Trophoblast cell (in vitro differentiated cells and primary cell): ENCODE measurements at places on chromosomes 5 and 9.
A peak's percentile ranks its signal among the peaks of the same experiment; 100 is the strongest.

GRCh38 chr9:18297056-18297841, 176.7 kb upstream of the ADAMTSL1 start:
- no peak for DNase-seq

DNA sequence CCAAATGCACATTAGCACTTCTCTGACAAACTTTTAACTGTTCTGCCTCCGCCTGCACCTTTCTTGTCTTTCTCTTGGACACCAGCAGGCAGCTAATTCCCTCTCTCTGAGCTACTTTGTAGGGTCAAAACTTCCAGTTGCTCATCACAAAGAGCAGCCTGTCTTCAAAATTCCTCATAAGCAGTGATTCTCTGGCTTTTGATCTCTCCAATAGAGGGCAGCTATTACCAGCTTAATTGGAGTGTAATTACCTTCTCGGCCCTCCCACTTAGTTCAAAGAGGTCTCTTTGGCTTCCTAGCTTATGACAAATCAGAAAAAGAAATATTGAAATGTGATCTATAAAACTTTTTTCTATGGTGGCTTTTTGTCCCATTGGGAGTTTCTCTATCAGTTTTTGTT, 43.6 kb upstream of the RAD23B start:
- no peak for DNase-seq

- DNase-seq, result peak; percentile 93
These were observed 60.8 kb downstream of the WNK2 start for GRCh38 chr9:93244510-93245436.

- peak; percentile 42 for DNase-seq
These were observed 397.8 kb downstream of the ARRDC3 start for GRCh38 chr5:90985341-90985740.

GRCh38 chr5:134794082-134794481, 35.5 kb downstream of the DDX46 start:
- peak; percentile 74 for DNase-seq

- no peak for DNase-seq
These were observed 125.5 kb downstream of the DCP2 start for GRCh38 chr5:113102121-113102531.

DNA sequence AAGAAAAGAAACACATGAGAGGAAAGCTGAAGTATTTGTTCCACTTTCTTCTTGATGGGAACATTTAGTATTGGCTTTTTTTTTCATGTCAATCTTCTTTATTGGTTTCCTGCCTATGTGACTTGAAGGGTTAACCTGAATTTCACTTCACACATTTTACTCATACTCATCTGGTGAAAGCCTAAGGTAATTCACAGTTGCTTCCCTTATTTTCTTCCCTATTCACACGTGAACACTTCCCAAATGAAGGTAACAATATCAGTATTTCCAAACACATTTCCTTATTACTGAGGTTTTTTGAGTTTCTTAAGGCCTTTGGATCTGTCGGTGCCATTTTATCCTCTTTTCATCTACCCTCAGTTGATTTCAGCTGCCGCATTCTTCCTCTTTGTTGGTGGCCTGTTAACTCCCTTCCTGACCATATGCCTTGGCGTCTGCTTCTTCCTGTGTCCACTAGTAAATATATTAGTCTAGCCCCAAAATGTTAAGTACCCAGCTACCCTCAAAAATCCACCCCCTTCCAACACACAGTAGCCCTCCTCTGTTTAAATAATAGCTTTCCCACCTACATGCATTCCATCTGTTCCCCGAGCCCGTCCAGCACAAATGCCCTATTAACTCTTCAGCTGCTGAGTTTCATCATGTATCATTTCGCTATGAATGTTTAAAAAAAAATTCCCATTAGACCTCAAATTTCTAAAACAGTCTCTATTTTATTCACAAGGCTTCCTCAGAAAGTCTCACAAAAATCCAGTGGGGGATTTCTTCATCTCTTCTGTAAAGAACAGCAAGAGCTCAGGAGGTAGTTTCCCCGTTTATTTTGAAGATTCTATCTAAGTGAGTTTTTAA, 97.3 kb downstream of the USP20 start:
- DNase-seq, result peak; percentile 25

DNA sequence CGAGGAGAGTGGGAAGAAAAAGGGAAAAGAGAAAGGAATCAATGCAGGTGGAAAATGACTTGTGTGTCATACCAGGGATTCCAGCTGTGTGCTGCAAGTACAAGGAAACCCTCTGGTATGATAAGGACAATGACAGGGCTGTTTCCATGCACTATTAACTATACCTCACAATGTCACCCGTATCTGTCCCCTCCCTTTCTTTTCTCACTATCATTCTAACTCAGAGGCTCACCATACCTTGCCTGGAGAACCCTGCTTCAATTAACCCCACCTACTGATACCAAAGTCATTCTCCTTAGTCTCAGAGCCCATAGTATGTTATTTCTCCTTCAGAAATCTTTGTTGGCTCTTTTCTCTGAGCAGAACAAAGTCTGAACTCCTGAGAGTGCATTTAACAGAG, 236.2 kb upstream of the NREP start:
- DNase-seq, result peak; percentile 61

GRCh38 chr9:112012026-112012902, 115.7 kb downstream of the UGCG start:
- peak; percentile 65 for DNase-seq
